MG63 (cell line): ENCODE measurements at places on chromosomes 7 and 10. TPM values are rescaled to one million over a fixed set of nuclear protein-coding genes. Genes with fewer than 3 reads are reported as not detected.

Gene ZCCHC24
- total RNA-seq = 17.8 and 20.5 TPM in 2 replicates

Gene GDF10
- total RNA-seq = not detected in 2 replicates

Gene NAT16
- total RNA-seq = not detected in 2 replicates

GRCh38 chr10:129939416-129940275, 24.4 kb downstream of the EBF3 start:
- no peak for DNase-seq

DNA sequence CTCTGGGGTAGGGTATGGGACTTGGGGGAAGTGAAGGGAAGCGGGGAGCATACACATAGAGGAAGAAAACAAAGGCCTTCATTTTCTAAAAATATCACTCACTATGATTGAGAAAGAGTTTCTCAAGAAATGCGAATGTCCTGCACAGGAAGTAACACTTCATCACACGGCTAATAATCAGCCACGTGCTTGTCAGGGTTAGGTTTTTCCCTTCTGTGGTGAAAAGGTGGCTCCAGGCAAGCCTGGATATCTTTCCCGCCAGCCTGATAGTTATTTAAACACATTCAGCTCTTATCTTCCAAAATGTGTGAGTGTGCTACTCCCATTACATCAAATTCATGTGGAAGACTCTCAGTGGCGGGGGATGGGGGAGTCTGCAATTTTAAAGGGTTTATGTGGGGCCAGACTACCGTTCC, 166.4 kb upstream of the ADO start:
- no peak for DNase-seq

GRCh38 chr10:130301021-130301892, 165.1 kb downstream of the GLRX3 start:
- DNase-seq = peak; percentile 82

GRCh38 chr7:46207931-46208634, 287.0 kb upstream of the IGFBP3 start:
- no peak for DNase-seq

DNA sequence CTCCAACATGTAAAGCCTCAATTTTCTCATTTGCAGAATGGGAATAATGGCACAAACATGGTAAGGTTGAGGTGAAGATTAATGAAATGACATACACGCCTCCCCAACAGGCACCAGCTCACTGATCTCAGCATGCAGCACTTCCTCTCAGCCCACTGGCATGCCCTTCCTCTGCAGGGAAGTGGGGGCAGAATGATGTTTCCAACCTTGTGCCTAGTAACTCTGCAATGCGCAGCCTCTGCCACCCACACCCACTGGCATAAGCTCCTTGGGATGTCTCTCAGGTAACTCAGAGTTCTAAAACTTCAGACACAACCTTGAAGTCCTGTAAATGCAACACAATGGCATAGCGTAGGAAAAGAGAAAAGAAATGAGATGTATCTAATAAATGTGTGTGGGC, 540.7 kb downstream of the HTR7 start:
- no peak for DNase-seq
